ENCODE measurements at places on chromosomes 6 and 20.

GRCh38 chr6:52074155-52074554 lies 13.3 kb downstream of the PKHD1 start:
- no peak overlapping the region for H3K27ac ChIP-seq
- H3K27me3 ChIP-seq, result no peaks in the 10 kb centered on the region

- no peak for DNase-seq
- peaks cover 26% of the 10 kb centered on the region for H3K36me3 ChIP-seq
- H3K27me3 ChIP-seq, result no peaks in the 10 kb centered on the region
- peak overlapping the region; percentile 43 for H3K27ac ChIP-seq
- no peak overlapping the region for H3K4me3 ChIP-seq
These were observed 7.9 kb upstream of the SDCBP2 start for GRCh38 chr20:1336699-1337367.

DNA sequence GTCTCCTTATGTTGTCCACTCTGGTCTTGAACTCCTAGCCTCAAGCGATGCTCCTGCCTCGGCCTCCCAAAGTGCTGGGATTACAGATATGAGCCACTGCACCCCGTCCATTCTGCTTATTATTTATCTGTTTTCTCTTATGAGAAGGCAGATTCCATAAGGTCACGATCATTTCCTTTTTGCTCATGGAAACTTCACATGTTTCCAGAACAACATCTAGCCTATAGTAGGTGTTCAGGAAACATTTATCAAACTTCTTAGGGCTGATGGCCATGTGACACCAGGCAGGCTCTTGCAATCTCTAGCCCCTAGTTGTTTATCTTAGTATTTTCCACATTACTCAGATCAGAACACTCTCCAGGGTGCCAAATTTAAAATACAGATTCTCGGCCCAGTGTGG lies 61.2 kb downstream of the ZFP64 start:
- H3K4me3 ChIP-seq, result no peak overlapping the region
- H3K27me3 ChIP-seq, result no peaks in the 10 kb centered on the region
- no peaks in the 10 kb centered on the region for H3K4me1 ChIP-seq
- DNase-seq, result no peak
- no peaks in the 10 kb centered on the region for H3K36me3 ChIP-seq

DNA sequence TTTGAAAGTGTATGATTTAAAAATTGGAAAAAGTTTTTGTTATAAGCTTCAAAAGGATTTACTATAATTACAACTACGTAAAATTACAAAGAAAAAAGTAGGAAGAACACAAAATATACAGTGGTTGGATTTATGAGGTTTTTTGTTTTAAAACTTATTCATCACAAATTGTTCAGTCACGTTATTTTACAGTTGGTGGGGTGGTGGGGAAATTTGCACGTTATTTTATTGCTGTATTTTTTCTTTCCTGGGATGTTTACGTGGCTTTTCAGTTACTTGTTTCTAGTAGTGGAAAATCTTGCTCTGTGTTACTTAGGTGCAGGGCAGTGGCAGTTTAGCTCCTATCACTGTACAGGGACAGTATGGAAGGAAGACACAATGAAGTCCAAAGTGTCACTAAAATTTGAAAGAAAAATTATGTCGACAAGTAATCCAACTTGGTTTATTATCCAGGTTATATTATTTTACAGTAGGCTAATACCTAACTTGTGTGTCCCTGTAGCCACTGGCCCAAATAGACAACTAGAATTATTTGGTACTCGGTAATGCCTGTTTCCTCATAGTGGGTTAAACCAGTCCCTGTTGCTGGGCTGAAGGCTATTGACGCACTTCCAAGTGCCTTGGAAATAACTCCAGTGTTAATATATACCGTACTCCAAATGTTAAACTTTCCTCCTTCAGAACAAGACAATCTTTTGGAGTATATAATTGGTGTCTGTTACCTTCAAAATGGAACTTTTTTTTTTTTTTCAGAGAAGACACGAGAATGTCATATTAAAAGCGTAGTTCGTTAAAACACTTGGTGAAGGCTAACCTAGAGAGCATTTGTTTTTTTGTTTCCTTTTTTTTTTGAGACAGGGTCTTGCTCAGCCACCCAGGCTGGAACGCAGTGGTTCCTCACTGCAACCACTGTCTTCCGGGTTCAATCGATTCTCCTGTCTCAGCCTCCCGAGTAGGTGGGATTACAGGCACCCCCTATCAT lies 4.6 kb downstream of the JARID2 start:
- DNase-seq, result no peak
- no peak overlapping the region for H3K4me3 ChIP-seq
- H3K27ac ChIP-seq, result no peak overlapping the region
- no peaks in the 10 kb centered on the region for H3K36me3 ChIP-seq

DNA sequence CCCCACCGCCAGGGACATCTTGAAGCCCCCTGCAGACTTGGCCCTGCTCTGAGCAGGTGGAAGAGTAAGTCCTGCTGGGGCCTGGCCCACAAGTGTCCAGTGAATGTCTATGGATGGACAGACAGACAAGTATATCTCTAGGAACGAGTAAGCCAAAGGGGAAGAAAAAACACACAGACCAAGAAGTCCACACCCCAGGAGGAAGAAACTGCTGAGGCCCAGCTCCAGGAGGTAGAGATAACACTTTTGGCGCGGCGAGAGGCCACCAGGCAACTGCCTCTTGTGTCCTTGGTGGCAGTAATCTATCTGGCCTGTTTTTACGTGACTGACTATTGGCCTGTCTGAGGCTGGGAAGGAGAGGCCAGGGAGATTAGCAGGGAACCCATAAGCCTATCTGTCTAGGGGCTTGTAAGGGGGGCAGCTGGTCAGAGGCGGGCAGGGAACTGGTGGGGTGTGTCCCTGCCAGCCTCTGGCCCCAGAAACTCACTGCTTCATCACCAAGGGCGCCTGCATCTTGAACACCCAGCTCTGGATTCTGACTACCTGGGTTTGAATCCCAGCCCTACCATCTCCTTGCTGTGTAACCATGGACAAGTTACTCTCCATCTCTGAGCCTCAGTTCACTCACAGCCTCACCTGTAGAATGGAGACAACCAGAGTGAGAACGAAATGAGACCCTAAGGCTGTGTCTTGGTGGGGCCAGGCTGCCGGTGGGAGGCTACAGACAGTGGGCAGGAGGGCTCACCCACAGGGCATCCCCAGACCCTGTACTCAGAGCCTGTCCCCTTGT lies 31.3 kb downstream of the C20orf203 start:
- no peaks in the 10 kb centered on the region for H3K27me3 ChIP-seq
- H3K4me3 ChIP-seq, result no peak overlapping the region
- DNase-seq, result no peak
- H3K4me1 ChIP-seq, result no peaks in the 10 kb centered on the region
- H3K36me3 ChIP-seq, result no peaks in the 10 kb centered on the region

Data from tibial nerve (tissue), 4 donors.